DMS79 treated with DMSO at 0.1 percent for 48 hours (cell line): ENCODE measurements at places on chromosomes 6 and 20.
A peak's percentile ranks its signal among the peaks of the same experiment; 100 is the strongest.

DNA sequence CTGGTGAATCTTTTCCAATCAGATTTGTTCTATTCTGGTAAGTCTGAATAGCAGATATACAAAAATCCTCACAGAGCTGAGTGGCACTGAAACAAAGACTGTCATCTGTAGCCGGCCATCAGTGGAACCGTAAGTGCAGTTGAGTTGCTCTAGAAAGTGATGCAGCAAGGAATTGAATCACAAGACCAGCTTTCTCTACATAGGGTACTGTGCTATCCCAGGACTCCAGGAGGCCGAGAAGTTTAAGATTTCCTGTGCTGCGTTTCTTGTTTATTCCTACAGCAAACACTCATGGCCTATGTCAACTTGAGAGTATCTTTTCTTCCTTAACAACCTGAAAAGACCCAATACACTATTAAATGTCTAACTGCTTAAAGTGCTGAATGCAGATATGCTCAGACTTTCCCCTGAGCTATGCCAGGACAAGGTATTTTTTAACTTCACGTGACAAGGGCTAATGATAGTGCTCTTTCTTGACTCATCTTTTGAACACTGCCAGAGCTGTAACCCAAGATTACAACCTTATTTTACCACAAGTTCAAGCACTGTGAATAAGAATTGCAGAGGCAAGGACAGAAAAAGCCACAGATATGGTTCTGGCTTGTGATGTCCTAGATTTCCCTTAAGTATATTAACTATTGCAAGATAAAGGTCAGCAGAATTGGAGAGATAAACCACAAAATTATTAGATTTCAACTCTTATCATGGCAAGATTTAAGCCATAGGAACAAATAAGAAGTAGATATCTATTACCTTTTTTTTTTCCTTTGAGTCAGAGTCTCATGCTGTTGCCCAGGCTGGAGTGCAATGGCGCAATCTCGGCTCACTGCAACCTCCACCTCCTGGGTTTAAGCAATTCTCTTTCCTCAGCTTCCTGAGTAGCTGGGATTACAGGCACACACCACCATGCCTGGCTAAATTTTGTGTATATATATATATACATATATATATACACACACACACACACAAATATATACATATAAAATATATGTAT, 71.6 kb downstream of the GJA1 start:
- DNase-seq, result no peak

DNA sequence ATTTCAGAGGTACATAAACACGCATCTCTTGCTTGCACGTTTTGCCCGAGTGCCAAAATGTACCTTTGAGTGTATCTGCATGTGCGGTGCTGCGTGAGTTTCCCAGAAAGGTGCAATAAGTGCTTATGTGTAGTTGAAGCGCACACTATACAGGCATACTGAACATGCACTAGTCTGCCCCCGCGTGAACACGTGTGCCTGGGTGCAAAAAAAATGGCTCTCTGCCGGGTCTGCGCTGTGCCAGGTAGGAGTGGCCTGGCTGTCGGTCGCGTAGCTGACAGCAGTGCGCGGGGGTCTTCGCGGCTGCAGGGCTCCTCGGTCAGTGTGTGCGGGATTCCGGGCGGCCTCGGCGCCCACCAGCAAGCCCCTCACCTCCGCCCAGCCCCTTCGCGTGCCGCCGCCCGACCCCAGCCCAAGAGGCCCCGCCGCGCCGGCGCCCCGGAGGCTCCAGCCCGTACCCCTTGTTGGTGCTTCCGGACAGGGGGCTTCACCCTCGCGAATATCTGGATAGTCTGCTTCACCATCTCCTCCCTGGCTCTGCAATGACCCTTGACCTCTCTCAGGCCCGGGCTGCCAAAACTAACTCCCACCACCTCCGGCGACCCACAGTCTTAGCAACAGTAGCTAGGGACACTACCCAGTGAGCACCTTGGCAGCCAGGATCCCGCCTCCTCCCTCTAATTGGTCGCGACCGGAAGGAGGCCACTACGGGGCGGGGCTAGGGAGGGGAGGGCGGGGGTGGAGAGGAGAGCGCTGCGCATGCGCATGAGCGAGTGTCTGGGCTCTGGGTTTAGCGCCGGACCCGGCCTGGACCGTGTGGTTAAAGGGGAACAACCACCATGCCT, at the start of gene KIF6:
TSS of gene KIF6 (minus strand) at position 622 of the 845 bp plus-strand sequence. CDS start at position 524, 98 bp downstream.
- peak; percentile 85 for DNase-seq

- no peak for DNase-seq
Measured at GRCh38 chr6:35664945-35665344, 23.8 kb downstream of the FKBP5 start.

DNA sequence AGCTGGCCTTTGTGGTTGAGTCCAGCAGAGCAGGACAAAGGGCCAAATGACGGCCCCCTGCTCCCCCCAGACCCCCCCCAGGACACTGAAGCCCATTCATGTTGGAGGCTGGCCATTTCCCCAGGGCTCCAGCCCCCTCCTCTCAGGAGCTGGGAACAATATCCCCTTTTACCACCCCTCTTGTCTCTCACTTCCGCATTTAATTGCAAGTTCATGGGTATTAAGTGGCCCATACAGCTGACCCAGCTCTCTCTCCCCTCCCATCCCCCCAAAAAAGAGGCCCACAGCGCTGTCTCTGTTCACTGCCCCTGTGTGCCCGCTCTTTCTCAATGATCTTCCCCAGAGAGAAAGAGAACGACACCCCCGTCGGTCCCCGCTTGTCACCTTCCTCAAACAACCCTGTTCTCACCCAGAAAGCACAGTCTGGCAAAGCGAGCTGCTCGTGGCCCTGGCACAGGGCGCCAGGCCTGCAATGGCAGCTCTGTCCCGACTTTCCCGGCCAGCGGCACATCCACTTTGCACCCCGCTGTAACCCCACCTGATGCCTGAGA, 30.4 kb downstream of the PREX1 start:
- no peak for DNase-seq

GRCh38 chr6:122839472-122839871, 50.4 kb downstream of the SMPDL3A start:
- DNase-seq, result peak; percentile 21

DNA sequence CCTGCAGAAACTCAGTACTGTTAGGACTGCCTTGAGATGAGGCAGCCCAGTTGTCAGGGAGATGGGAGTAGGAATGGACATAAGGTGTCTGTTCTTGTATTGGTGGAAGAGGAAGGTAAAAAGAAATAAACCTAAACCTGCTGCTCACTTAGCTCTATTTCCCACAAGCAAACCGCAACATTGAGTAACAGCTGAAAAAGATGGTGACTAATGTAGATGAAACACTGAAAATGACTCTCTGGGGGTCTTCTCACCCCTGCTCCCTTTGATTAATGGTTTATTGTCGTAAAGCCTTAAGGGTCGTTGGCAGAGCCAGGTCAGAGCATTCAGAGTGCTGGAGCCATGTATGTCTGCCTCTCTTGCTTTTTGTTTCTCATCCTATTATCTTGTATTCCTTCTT, 87.5 kb downstream of the FOXO3 start:
- DNase-seq, result no peak

DNA sequence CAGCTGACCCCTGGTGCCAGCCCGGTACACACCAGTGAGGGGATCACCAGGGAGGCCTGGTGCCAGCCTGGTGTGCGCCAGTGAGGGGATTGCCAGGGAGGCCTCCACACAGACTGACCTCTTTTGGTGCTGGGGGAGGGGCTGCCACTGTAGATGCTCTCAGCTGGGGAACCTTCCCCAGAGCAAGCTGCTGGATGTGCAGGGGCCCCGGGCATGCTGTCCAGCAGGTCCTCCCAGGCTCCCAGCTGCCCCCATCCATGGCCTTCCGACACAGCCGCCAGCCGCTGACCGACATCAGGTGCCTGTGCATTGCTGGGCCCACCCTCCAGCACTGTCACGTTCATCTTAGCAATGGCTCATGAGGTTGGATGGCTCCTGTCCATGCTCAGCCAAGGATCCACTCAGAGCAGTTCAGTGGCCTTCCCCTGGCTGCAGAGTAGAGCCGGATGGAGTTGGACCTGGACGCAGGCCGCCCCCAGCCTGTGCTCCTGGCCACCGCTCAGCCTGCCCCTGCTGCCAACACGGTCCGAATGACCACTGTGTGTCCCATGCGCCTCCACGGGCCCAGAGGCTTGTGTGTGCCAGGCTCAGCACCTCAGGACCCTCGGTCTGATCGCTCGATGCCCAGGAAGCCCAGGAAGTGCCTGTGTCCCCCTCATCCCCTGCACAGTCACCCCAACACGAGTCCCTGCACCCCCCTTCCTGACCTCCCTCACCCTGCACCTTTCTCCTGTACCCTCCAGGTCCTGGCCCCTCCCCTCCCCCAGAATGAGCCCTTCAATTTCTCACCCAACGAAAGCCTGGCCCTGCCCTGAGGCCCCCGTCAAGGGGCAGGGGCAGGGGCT, 95.7 kb downstream of the YTHDF1 start:
- DNase-seq, result no peak
